ENCODE measurements at places on chromosomes 1 and 21.

DNA sequence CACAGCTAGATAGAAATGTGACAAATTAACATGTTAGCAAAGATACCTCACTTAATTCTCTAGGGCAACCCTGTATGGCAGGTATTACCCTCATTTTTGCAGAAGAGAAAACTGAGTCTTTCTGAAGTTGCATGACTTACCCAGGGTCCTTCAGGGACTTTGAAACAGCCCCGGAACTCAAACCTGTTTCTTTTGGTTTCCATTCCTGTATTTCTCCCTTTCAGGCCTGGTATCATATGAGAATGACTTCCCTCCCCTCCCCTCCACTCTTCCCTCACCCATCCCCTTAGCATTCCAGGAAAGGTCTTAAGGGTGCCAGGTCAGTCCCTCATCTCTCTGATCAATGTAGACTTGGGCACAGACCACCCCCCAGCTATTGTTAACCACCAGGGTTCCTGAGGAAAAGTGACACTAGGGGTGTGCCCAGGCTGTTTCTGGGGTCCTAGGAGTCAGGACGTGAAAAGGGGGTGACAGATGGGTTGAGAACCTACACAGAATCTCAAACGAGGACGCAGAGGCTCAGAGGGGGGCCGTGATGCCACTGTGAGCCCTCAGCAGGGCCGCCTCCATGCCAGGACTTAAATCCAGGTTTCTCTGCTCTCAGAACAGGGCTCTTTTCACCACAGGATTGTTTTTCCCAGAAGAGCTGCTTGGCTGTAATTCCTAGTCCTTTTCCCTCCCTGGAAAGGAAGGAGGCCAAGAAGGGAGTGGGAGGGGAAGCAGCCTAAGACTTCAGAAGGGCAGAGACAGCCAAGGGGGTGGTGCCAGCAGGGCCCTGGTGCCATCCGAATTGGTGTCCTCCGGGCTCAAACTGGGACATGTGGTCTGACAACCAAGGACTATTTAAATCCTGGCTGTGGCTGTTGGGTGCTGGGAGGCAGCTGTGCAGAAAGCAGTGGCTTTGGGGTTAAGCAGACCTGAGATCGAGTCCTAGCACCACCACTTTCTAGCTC lies 2.1 kb upstream of the WASF2 start:
- no peak for DNase-seq

DNA sequence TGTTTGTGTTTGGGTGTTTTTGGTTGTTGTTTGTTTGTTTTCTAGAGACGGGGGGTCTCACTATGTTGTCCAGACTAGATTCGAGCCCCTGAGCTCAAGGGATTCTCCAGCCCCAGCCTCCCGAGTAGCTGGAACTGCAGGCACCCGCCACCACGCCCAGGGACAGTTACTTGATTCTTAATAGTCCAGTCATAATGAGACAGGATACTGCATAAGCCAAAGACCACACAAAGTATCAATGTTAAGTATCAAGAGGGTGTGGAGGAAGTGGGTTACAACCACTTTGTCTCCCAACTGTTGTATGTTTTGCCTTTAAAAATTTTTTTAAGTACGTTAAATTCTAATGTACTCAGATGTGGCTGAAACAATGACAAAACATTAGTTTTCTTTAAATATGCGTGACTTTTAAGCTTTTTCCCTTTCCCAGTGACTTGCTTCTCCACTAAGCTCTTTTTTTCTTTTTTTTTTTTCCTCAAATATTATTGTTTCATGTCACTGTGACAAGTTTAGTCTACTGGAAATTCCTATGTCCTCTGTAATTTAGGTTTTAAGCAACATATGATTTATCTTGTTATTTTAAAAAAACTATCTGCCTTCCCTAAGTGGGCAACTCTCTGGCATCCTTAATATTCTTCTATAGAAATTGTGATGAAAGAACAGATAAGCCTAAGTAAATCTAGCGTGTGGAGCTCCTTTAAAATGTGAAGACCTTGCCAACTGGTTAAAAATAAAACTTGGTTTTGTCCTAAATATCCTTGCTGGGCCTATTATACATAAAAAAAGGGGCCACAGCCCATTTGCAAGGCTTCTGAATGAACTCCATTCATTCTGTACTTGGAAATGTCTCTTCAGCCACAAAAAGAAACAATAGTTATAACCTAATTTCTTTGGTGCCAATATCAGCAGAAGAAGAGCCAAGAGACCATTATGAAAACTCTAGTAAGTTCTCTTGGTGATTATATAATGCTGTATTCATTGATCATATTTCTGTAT lies 56.2 kb upstream of the DPH5 start:
- peak; percentile 42 for DNase-seq

DNA sequence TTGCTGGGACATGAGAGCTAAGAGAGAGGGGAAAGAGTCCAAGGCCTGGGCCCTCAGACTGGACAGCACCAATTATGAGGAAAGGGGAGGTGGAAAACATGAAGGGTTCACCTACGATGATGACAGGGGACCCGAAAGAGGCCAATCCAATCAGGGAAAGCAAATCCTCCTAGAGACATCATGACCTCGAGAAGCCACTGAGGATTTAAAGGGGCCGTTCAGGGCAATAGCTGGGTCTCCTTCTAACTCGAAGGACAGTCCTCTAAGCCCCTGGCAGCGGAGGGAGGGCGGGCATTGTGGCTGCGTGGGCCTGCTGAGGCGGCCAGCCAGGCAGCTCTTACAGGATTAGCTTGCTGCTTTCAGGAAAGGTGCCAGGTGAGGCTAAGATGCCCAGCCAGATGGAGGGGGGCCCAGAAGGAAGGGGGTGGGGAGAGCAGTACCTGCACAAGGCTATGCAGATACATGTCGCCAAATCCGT lies 7.4 kb downstream of the MEF2D start:
- DNase-seq = no peak

GRCh38 chr1:61910035-61910434 lies 167.8 kb downstream of the PATJ start:
- no peak for DNase-seq

GRCh38 chr1:37197411-37197810 lies 163.1 kb upstream of the GRIK3 start:
- DNase-seq = no peak

DNA sequence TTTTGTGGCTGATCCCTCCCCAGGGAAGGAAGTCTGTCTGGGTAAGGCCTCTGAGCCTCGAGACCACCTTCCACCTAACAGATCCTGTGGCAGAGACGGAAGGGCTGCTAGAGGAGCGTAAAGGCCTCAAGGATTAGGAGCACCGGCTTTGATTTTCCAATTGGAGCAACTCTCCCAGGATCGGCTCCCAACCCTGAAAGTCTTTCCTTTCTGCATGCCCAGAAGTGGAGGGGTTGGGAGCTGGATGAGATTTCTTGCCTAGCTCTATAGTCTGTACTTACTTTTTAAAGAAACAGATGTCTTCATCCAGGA lies 41.4 kb downstream of the ELK4 start:
- no peak for DNase-seq

GRCh38 chr1:33312413-33312749 lies 8.5 kb downstream of the A3GALT2 start:
- no peak for DNase-seq

DNA sequence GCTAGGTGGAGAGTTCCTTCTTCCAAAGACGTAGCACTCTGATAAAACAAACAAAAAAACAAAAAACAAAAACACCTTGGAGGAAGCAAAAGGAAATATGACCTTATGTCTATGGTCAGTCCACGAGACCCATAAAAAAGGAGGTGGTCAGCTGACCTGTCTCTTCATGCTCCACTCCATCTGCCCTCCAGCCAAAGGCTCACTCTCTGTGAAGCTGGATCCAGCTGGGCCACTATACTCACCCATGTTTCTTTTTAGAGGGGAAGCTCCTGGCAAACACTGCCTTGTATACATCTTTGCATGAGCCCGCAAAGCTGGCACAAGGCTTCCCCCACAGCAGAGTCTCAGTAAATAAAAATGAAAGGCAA lies 126.1 kb upstream of the CACHD1 start:
- DNase-seq = no peak

DNA sequence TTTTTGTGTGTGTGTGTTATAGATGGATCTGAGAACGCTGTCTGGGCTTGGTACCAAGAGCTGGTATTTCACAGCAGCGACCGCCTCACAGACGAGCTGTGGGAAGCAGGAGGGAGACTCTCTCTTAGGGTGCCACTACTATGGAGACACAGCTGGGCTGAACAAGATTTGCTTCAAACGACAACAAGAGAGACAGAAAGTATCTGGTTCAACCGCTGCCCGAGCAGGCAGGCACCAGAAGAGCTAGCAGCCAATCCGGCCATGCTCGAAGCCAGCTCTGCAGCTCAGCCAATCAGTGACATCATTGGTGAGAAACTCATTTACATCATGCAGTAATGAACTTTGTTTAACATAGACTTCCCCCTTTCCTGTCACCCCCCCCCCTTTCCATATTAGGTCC lies 341.3 kb downstream of the USP25 start:
- DNase-seq = no peak

DNA sequence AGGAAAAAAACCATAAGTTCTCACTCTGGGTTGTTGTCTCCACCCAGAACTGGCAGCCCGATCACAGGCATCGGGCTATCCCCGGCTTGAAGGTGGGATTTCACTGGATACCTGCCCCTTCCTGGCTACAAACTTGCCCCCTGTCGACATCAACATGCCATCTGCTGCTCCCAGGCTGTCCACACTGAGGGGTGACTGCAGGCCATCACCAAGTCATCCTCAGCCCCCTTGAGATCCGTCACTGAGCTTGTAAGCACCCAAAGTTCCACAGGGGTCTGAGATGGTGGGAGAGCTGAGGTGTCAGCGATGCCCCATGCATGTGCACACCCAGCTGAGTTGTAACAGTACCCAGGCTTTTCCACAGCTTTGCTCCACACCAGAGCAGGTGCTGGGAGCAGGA lies 211.0 kb downstream of the AMY1C start:
- DNase-seq = no peak

DNA sequence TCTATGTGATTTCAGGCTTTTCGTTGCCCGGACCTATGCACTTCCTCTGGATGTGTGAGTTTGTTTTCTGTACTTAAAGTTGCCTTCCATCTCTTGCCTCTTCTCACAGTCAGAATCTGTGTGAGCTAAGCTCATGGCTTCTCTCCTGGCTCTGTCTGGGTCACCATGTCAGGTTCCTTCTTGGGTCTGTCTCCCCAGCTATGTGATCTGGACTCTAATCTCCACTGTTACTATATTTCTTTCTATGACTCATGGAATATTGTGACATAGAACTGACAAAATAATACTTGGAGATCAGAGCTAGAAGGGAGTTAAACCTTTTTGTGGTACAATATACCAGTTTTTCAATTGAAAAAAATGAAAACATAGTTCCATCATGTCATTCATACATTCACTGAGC lies 172.7 kb upstream of the FGGY start:
- no peak for DNase-seq

DNA sequence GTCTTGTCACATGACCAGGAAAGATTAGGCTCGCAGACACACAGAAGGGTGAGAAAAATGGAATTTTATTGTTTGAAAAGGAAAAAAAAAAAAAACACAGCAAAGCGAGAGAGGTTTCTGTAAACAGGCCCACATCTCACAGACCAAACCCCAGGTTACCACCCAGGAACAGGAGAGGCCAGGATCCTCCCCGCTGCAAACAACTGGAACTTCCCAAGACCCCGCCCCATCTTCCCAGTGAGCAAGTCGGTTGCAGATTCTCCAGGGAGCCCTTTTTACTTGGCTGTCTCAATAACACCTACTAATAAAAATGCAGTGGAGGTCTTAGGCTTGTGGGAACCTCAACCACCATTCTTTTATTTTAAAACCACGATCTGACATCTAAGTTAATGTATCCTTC lies 84.7 kb upstream of the ETS2 start:
- DNase-seq = no peak

DNA sequence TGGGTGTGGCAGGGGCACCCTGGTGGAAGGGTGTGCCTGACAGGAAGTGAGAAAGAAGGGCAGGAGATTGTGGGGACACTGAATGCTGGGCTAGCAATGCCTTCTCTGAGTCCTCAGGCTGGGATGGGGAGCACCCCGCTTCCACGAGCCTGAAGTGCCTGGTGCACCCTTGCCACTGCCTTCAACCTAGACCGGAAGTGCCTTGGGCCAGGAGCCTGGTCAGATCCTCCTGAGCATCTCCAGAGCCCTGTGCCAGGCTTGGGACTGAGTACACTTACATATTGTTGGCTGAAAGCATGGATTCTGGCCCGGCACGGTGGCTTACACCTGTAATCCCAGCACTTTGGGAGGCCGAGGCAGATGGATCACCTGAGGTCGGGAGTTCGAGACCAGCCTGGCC lies 205.8 kb upstream of the EDN2 start:
- DNase-seq = no peak

- DNase-seq = no peak
These were observed 24.7 kb downstream of the IFFO2 start for GRCh38 chr1:18931730-18932129.

GRCh38 chr1:206834711-206835110 lies 30.7 kb upstream of the IL20 start:
- no peak for DNase-seq

Measured in stimulated activated CD4-positive, alpha-beta T cell treated with anti-CD3 and anti-CD28 coated beads, Interleukin-1b, Interleukin-23, amount 100 ng/mL, for 48 hours (primary cell).